MCF 10A (cell line): ENCODE measurements at places on chromosomes 3 and 15. TPM values are rescaled to one million over a fixed set of nuclear protein-coding genes. Genes with fewer than 3 reads are reported as not detected.
A peak's percentile ranks its signal among the peaks of the same experiment; 100 is the strongest.

HAPLN3 gene
- 4.1 and 5.0 TPM in 2 replicates for total RNA-seq

PAQR5 gene
- 16.7 and 20.3 TPM in 2 replicates for total RNA-seq

AP4E1 gene
- total RNA-seq = 25.5 and 28.2 TPM in 2 replicates

NRG4 gene
- total RNA-seq = not detected in 2 replicates

SCG3 gene
- not detected in 2 replicates for total RNA-seq

GXYLT2 gene
- total RNA-seq = 3.9 and 4.1 TPM in 2 replicates

DPPA2 gene
- not detected in 2 replicates for total RNA-seq

PATL2 gene
- 0.16 and 0.71 TPM in 2 replicates for total RNA-seq

DNA sequence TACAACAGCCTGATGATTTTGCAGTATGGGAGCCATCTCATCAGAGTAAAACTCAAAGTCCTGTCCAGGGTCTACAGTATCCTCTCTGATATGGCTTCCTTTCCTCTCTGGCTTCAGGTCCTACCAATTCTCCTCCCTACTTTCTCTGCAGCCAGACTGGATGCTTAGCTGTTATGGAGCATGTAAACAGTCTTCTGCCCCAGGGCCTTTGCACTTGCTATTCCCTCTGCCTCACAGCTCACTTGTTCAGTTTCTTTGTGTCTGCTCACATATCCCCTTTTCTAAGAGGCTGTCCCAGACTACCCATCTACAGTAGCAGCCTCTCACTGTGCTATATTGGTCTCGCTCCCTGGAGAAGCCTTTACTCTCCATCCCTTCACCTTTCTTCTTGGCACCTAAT, 62.2 kb downstream of the TLNRD1 start:
- H3K36me3 ChIP-seq = no peaks in the 10 kb centered on the region
- no peaks in the 10 kb centered on the region for H3K27me3 ChIP-seq
- H3K4me1 ChIP-seq = no peaks in the 10 kb centered on the region
- H3K27ac ChIP-seq = no peak overlapping the region

DNA sequence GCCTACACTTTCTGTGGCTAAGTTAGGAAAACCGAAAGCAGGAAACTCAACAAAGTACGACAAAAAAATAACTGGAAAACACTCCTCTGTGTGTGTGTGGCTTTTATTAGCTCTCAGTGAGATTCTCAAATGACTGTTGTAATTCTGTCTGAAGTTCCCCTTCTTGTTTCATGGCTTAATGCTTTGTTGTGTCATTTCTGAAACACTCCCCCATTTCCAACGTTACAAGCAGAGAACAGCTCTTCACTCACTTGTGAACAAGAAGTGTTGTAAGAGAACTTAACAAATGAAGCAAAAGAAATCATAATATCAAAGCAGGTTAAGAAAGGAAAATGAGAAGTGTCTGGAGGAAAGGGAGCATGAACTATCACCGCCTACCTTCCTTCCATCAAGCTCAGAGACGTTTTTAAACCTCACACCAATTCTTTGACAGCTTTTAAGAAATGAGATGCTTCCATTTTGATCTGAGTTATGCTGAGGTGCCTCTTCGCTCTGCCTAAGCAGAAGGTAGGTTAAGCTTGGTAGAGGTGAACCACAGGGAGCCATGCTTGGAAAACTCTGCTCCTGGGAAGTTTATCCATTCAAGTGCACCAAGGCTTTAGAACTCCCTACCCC, 12.4 kb upstream of the SEC62 start:
- H3K27me3 ChIP-seq = no peaks in the 10 kb centered on the region
- H3K36me3 ChIP-seq = peaks cover 5% of the 10 kb centered on the region
- no peaks in the 10 kb centered on the region for H3K4me1 ChIP-seq
- H3K27ac ChIP-seq = no peak overlapping the region
- no peak for DNase-seq

DNA sequence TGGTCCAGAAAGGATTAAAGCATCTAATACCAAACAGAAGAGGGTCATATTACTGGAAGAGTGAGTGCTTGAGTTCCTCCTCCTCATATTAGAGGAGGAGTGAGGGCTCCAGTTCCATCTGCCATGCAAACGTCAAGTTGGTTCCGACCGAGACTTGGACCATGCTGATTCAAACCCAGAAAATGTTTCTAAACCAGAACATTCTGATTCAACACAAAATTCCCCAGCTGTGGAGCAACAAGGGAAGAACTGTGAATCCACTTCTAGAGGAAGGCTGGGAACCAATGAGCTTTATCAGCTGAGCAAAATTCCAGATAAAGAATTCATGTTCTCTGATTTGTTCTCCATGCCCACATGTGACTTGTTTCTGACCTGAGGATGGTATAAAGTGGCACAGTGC, 135.6 kb upstream of the WNT5A start:
- peaks cover 16% of the 10 kb centered on the region for H3K4me1 ChIP-seq
- H3K36me3 ChIP-seq = no peaks in the 10 kb centered on the region
- H3K27me3 ChIP-seq = no peaks in the 10 kb centered on the region
- no peak overlapping the region for H3K4me3 ChIP-seq
- no peak for DNase-seq

- DNase-seq = peak; percentile 34
- peak overlapping the region; percentile 75 for H3K4me3 ChIP-seq
- H3K27ac ChIP-seq = no peak overlapping the region
- H3K27me3 ChIP-seq = no peaks in the 10 kb centered on the region
Observed at GRCh38 chr3:197028728-197029510, 698 bp downstream of the MELTF start.

- peak; percentile 52 for DNase-seq
- no peaks in the 10 kb centered on the region for H3K36me3 ChIP-seq
- H3K27ac ChIP-seq = peak overlapping the region; percentile 53
- peaks cover 84% of the 10 kb centered on the region for H3K4me1 ChIP-seq
- H3K4me3 ChIP-seq = peak overlapping the region; percentile 15
Observed at GRCh38 chr3:134330883-134331810, 43.1 kb downstream of the AMOTL2 start.

DNA sequence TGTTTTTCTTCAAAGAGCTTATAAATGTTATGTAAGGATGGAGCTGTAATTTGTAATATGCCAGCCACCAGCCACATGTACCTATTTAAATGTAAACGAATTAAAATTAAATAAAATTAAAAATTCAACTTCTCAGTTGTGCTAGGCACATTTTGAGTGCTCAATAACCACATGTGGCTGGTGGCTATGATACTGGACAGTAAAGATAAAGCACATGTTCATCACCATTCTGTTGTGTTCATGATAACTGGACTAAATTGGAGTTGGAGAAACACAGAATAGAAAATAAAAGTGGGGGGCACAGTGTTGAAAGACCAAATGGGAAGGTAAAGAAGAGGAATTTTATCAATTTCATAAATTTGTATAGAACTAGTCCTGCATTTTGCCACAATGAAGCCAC, 49.8 kb upstream of the DAZL start:
- no peak overlapping the region for H3K4me3 ChIP-seq
- H3K4me1 ChIP-seq = no peaks in the 10 kb centered on the region
- no peak for DNase-seq
- H3K27me3 ChIP-seq = peaks cover 34% of the 10 kb centered on the region
- H3K27ac ChIP-seq = no peak overlapping the region
- no peaks in the 10 kb centered on the region for H3K36me3 ChIP-seq

GRCh38 chr3:139440639-139441556, 35.4 kb downstream of the RBP2 start:
- no peak overlapping the region for H3K27ac ChIP-seq
- no peak overlapping the region for H3K4me3 ChIP-seq
- DNase-seq = no peak
- H3K27me3 ChIP-seq = no peaks in the 10 kb centered on the region
- no peaks in the 10 kb centered on the region for H3K4me1 ChIP-seq

GRCh38 chr15:91227117-91227516, 127.1 kb downstream of the SV2B start:
- H3K27me3 ChIP-seq = peaks cover 68% of the 10 kb centered on the region
- DNase-seq = no peak
- H3K27ac ChIP-seq = no peak overlapping the region
- no peaks in the 10 kb centered on the region for H3K36me3 ChIP-seq
- H3K4me3 ChIP-seq = no peak overlapping the region
- H3K4me1 ChIP-seq = no peaks in the 10 kb centered on the region

DNA sequence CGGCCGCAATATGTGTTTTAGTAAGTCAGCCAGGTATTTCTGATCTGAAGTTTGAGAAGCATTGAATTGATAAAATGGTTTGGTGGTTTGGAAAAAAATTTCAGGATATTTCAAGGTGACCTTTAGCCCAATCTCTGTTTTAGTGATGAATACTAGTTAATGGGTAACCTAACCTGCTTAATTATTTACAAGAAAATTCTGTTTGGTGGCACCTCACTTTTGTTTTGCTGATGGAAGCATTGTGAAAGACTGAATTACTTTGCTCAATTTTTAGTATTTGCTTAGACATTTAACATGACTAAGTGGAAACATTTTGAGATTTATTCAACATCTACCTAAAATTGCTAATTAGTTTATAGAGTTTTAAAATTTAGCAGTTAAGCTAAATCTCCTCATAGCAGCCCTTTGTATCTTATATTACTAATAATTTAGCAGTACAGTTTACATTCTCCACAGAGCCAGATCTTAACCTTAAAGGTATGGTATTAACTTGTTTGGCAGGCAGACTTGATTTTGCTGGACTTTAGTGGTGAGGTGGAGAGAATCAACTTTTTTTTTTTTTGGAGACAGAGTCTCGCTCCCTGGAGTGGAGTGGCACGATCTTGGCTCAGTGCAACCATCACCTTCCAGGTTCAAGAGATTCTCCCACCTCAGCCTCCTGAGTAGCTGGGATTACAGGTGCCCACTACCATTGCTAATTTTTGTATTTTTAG, 35.4 kb downstream of the GRAMD1C start:
- no peak for DNase-seq
- no peaks in the 10 kb centered on the region for H3K27me3 ChIP-seq
- no peak overlapping the region for H3K4me3 ChIP-seq
- no peaks in the 10 kb centered on the region for H3K36me3 ChIP-seq
- no peaks in the 10 kb centered on the region for H3K4me1 ChIP-seq

DNA sequence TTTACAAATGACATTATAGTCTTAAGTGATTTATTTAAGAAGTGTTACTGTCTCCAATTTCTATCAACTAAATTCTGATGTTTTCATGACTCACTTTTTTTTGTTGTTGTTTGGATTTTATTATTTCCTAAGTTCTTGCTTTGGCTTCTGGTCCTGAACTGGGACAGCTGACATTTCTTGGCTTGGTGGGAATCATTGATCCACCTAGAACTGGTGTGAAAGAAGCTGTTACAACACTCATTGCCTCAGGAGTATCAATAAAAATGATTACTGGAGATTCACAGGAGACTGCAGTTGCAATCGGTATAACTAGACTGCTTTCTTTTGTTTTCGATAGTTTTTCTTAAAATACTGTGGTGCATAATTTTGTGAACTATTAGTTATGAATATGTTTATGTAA, 47.5 kb downstream of the ASTE1 start:
- no peak overlapping the region for H3K4me3 ChIP-seq
- H3K36me3 ChIP-seq = peaks cover 21% of the 10 kb centered on the region
- H3K27ac ChIP-seq = no peak overlapping the region
- H3K27me3 ChIP-seq = no peaks in the 10 kb centered on the region

- H3K27me3 ChIP-seq = no peaks in the 10 kb centered on the region
- peak overlapping the region; percentile 69 for H3K4me3 ChIP-seq
- peaks cover 69% of the 10 kb centered on the region for H3K4me1 ChIP-seq
- peaks cover 79% of the 10 kb centered on the region for H3K36me3 ChIP-seq
Observed at GRCh38 chr15:60389261-60390077, 8.3 kb downstream of the ANXA2 start.

- DNase-seq = peak; percentile 62
- peaks cover 55% of the 10 kb centered on the region for H3K27me3 ChIP-seq
- H3K36me3 ChIP-seq = no peaks in the 10 kb centered on the region
- peaks cover 5% of the 10 kb centered on the region for H3K4me1 ChIP-seq
Observed at GRCh38 chr15:34616613-34617012, 33.2 kb upstream of the GOLGA8B start.

DNA sequence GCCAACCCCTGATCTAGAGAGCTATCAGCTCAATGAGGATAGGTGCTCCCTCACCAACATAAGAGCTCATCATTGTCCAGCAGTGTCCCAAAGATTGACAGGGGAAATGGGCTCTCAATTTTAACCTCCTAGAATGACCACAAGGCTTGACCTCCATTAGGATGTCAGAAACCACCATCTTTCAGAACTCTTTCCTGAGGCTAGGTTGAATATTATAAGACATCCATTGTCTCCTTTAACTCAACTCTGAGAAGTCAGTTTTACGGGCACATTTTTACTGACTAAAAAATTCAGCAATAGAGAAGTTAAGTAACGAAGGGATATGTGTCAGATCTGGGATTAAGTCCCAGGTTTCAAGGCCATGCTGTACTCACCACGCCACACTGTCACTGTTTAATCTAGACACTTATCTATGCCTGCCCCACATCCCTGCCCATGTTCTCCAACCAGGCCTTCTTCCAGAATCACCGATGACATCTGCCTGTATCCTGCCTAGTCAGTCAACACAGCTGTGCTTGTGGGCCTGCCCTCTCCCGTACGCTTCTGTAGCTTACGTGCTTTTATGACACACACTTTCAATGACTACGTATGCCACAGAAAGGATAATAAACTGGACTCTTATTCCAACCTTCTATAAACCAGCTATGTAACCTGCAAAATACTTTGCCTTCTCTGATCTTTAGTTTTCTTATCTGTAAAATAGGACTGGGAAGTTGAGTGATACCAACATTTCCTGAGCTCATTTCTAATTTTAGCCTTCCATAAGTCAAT, 17.1 kb upstream of the MUC13 start:
- H3K27ac ChIP-seq = no peak overlapping the region
- H3K4me1 ChIP-seq = peaks cover 6% of the 10 kb centered on the region
- no peaks in the 10 kb centered on the region for H3K36me3 ChIP-seq
- H3K4me3 ChIP-seq = no peak overlapping the region
- no peaks in the 10 kb centered on the region for H3K27me3 ChIP-seq
- peak; percentile 9 for DNase-seq

DNA sequence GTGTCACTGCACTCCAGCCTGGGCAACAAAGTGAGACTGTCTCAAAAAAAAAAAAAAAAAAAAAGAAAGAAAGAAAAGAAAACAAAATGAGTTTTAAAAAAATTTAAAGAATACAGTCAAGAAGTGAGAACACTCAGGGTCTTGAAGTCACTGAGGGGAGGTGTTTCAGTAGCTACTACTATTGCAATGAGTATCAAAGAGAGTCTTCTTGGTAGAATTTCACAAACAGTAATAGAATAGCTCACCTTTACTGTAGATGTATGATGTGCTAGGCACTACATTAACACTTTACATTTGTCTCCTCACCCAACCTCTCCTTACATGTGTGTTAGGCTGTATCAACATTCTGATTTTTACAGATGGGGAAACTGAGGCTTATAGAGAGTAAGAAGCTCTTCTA, 43.9 kb downstream of the EOMES start:
- H3K27ac ChIP-seq = peak overlapping the region; percentile 95
- no peak for DNase-seq
- no peaks in the 10 kb centered on the region for H3K27me3 ChIP-seq
- peaks cover 48% of the 10 kb centered on the region for H3K4me1 ChIP-seq

GRCh38 chr3:134597390-134597970, 53.3 kb downstream of the KY start:
- peaks cover 10% of the 10 kb centered on the region for H3K4me1 ChIP-seq
- no peak overlapping the region for H3K27ac ChIP-seq
- DNase-seq = peak; percentile 82
- H3K27me3 ChIP-seq = no peaks in the 10 kb centered on the region
- no peaks in the 10 kb centered on the region for H3K36me3 ChIP-seq
